ENCODE measurements at places on chromosomes 3 and 15.

- no peak for DNase-seq
Observed at GRCh38 chr3:171516765-171517164, 56.6 kb upstream of the TNIK start.

GRCh38 chr3:67957268-67957667, 302.9 kb upstream of the SUCLG2 start:
- no peak for DNase-seq

DNA sequence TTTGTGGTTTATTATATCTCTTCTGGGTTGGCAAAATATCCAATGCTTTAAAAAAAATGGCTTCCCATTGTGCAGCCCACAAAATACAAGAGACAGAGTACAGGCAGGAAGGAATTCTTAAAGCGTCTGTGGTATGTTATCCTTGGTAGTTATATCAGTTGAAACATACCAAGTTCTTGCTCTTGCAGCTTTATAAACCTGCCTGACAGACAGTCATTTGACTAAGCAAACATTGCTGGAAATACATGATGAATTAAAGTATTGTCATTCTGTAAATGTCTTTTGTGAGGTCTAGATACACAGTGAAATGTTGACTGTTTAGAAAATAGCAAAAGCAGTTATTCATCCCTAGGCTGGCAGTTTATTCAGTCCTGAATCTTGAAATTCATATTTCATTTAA, 44.8 kb upstream of the MAP3K13 start:
- no peak for DNase-seq

DNA sequence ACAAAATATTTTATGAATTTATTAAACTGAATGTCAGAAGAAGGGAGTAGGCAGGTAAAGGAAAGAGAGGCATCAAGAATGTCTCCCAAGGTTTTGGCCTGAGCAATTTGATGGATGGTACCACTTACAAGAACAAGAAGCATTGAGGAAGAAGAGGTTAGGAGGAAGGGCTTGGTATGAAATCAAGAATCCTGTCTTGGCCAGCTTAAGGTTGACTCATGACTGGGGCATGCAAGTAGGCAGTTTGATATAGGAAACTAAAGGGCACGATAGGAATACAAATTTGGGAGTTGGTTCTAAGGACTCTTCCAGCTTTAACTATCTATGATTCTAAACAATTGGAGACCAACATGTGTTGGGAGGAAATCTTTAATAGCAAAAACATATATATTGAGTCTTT, 79.1 kb downstream of the NTRK3 start:
- DNase-seq, result no peak

GRCh38 chr3:51683566-51683965, 12.5 kb downstream of the TEX264 start:
- DNase-seq, result no peak

DNA sequence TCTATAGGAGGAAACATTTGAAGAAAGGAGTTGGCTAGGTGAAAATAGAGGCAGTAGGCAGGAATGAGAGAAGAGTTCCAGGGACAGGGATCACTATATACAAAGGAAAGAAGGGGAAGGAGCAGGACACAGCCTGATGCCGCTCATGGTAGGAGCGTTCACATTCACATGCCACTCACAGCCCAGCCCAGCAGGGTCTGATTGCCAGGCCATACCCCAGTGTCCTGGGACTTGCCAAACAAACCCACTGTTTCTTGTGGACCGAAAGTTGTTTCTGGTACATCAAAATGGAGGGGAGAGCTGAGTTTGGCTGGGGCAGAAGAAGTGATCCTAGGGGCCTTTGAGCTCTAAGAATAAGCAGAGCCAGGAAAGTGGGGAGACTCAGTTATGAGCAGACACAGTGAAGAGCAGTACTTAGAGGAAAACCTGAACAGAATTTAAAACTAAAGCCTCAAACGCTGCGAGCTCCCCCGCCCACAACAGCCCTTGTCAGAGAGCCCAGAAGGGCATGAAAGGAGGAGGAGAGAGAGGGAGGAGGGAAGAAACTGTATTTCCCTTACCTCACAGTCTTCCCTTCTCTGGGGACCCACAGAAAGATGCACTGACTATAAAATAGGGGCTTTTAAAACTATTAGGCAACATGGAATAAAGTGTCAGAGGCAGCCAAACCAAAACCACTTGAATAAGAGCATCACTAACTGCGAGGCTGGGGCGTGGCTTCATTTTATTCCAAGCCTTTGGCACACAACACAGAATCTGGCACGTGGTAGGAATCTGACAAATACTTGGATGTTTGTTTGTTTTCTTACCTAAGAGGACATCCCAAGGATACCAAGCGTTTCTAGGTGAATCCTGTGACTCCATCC, 129.0 kb downstream of the RPL22L1 start:
- no peak for DNase-seq

DNA sequence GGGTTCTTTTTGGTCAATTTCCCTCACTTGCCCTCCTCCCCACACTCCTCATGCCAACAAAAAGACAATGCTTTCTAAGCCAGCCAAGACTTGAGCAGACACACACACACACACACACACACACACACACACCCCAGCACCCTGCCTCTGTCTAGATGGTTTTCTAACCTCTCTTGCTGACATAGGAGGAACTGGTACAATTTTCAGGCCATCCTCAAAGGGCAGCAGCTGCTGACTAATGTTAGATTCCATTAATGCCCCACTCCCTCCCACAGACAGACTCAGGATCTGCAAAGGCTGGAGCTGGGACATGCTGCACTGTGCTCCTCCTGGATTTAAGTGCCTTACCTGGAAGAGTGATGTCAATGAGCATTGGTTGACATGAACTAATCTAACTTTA, 438.4 kb downstream of the OCA2 start:
- no peak for DNase-seq

DNA sequence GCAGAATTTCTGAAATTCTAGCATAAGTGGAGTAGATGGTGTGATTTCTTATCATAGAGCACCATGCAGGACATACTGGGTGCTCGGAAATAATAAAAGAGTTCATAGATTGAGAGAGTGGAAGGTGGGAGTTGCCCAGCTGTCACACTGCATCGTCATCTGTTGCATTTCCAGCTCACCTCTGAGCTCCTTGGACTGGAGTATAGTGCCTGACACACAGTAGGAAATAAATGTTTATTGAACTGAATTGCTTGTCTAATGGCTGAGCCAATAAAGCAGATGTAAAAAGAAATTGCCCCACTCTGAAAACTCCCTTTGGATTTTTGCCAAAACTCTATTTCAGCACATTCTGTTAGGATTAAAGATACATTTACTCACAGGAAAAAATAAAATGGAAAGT, 108.9 kb upstream of the UBE2E1 start:
- DNase-seq, result no peak

- no peak for DNase-seq
Observed at GRCh38 chr3:19331931-19332330, 183.6 kb downstream of the KCNH8 start.

DNA sequence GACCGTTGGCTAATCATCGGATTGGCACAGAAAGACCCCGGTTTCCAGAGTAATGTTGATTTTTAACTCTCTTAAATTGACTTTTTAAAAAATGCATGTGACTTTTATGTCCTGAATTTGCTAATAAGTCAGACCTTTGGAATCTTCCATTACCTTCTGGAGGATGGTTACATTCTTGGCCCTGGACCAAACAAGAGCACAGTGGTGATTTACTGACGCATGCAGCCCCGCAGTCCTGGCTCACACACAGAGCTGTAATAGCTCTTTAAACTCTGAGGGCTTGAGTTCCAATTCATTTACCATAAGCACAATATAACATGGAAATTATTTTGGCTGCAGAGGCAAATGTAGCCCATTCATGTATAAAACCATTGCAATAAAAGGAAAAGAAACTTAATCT, 25.1 kb downstream of the SOX14 start:
- DNase-seq, result no peak

GRCh38 chr15:98983334-98983733, 24.3 kb downstream of the PGPEP1L start:
- no peak for DNase-seq

- DNase-seq, result no peak
Observed at GRCh38 chr3:65936908-65937638, 101.6 kb downstream of the MAGI1 start.

- peak; percentile 18 for DNase-seq
Observed at GRCh38 chr3:151787626-151788025, 26.3 kb upstream of the AADAC start.

GRCh38 chr15:56249092-56249491, 5.4 kb upstream of the RFX7 start:
- peak; percentile 34 for DNase-seq

DNA sequence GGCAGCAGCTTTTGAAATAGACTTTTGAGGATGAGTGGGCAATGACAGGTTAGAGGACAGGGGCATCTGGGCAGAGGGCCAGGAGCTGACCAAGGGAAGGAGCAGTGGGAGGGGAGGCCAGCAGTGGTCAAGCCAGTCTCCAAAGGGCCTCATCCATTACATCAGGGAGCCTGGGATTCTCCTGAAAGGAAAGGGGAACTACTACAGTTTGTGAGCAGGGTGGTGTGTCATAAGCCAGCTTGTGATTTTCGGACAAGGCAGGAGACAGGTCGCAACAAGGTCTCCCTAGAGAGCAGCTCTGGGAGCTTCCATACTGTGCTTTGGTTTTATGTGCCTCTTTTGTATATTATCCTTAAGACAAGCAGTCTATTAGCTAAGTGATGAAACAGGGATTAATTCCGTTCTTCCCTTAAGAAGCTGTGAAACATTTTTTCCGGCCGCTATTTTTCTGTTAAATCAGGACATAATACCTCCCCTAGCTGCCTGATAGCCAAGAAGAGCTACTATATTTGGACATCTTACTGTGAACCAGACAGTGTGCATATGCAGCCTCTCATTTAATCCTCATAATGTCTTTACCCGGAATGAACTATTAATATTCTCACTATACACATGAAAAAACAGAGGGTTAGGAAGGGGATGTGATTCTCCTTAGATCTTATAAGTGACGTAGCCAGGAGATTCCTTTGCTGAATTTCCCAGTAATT, 46.4 kb downstream of the C2CD4B start:
- DNase-seq, result no peak

- DNase-seq, result no peak
Observed at GRCh38 chr3:172700936-172701455, 9.9 kb downstream of the NCEH1 start.

All from NCI-H1436 (cell line).